Activated T-helper 1 cell treated with anti-CD3 and anti-CD28 coated beads, Interleukin-2, amount 50 U/mL, for 16 hours (primary cell): ENCODE measurements at places on chromosomes 6 and 20.
A peak's percentile ranks its signal among the peaks of the same experiment; 100 is the strongest.

- no peak for DNase-seq
Measured at GRCh38 chr6:153129873-153130514, 1.1 kb downstream of the RGS17 start.

GRCh38 chr6:9292975-9293374 lies 857.6 kb upstream of the SLC35B3 start:
- no peak for DNase-seq

GRCh38 chr6:127514773-127515227 lies 4.3 kb downstream of the MTCL3 start:
- DNase-seq = no peak

DNA sequence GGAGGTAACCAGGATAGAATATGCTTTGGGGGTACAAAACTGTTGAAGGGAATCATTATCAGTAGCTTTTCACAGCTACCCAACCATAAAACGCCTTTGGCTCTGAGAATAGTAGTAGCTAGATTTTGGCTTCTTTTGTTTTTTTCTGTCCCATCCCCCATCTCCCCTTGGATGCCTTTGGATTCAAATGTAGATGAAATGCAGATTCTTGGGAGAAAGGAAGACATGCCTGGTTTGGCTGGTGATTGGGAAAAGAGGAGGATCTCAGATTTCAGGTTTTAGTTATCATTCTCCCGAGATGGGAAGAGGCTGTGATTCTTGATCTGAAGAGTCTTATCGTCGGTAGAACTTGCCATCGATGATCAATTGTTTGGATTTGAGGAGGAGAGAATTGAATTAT lies 3.5 kb upstream of the CDYL start:
- no peak for DNase-seq

GRCh38 chr6:125790358-125791150 lies at the start of gene NCOA7:
TSS of gene NCOA7 (plus strand) at chr6:125790960. CDS start at chr6:125815355, 24,395 bp downstream.
- DNase-seq = peak; percentile 65

GRCh38 chr6:161082215-161082614 lies 90.6 kb downstream of the MAP3K4 start:
- DNase-seq = no peak

- no peak for DNase-seq
Measured at GRCh38 chr6:101236709-101237108, 156.8 kb upstream of the GRIK2 start.

GRCh38 chr6:7697432-7697819 lies 28.5 kb upstream of the BMP6 start:
- DNase-seq = no peak

GRCh38 chr6:155377061-155377460 lies 62.8 kb upstream of the TFB1M start:
- no peak for DNase-seq

DNA sequence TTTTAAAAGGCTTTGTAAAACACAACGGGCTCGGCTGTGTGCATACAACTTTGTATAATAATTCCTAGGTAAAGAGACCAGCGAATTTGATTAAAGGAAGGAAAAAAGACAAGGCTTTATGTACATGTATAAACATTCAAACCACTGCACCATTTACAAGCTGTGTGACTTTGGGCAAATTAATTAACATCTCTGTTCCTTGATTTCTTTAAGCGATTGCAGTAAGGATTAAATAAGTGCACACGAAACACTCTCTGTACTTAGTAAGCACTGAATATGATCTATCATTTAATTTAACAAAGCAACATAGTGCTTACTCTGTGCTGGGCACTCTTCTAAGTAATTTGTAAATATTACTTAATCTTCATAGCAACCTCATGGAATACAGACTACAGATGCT lies 19.5 kb upstream of the OCSTAMP start:
- DNase-seq = no peak

- DNase-seq = no peak
Measured at GRCh38 chr20:24837781-24838450, 111.2 kb upstream of the CST7 start.

GRCh38 chr20:58850693-58851174 lies at the start of gene GNAS-AS1:
TSS of gene GNAS-AS1 (minus strand) at chr20:58850902.
- DNase-seq = peak; percentile 58

GRCh38 chr6:148263010-148263409 lies 79.6 kb upstream of the SASH1 start:
- no peak for DNase-seq

- no peak for DNase-seq
Measured at GRCh38 chr6:4852938-4853337, 76.7 kb downstream of the CDYL start.

- DNase-seq = no peak
Measured at GRCh38 chr6:134637847-134638437, 312.0 kb downstream of the ALDH8A1 start.

- no peak for DNase-seq
Measured at GRCh38 chr20:51169813-51170212, 146.9 kb upstream of the KCNG1 start.

DNA sequence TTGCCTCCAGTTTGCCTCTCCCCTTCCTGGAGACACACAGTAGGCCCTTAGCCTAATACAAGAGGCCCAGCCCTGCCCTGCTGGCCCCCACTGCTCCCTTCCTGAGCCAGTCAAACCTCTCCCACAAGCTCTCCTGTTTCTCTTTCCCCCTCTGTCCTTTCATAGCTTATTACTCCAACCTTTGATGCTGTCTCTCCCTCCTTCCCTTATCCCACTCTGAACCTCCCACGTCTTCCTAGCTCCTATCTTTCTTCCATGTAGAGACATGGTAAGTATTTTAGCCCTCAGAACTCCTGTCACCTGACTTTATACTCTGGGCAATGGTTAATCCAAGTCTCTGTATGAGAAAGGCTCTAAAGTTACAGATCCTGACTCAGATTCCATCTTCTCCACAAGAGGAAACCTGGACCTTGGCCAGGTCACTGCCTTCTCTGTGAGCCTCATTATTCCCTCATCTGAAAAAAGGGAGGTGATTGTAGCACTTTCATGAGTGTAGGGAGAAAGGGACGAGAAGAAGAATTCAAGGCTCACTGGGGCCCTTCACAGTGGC lies 6.7 kb downstream of the TGIF2 start:
- DNase-seq = no peak

DNA sequence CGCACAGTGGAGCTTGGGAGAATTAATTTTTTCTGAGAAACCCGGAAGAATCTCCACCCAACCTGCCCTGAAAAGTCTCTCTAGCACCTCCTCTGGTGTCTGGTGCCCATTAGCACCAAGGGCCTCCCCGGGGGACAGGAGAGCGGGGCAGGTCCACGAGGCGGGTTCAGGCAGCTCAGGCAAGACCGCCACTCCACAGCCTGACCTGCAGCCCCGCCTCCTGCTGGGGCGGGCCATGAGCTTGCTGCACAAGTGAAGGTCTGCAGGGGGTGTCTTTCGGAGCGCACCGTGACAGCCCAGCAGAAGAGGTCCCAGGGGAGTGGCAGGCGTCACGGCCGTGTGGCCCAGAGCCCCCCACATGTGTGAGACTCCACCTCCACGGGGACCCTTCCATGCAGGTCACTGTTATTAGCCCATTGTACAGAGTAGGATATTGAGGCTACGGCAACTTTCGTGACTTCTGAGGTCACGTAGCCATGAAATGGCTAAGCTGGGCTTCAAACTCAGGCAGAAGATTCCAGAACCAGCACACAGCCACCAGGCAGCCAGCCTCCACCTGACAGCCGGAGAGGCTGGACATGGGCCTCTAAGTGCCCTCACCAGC lies 63.9 kb upstream of the SLCO4A1 start:
- no peak for DNase-seq

DNA sequence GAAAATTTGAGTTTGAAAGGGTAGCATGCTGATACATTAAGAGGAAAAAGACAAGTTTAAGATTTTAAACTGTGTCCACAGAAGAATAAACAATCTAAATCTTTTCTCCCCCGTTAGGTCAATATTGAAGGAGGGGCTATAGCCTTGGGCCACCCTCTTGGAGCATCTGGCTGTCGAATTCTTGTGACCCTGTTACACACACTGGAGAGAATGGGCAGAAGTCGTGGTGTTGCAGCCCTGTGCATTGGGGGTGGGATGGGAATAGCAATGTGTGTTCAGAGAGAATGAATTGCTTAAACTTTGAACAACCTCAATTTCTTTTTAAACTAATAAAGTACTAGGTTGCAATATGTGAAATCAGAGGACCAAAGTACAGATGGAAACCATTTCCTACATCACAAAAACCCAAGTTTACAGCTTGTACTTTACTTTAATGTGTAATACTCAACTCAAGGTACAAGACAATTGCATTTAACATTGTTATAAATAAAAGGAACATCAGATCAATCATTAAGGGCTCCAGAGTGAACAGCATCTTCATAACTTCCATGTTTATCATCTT lies 10.8 kb downstream of the TCP1 start:
- no peak for DNase-seq
